ENCODE measurements at places on chromosomes 16 and 17. TPM values are rescaled to one million over a fixed set of nuclear protein-coding genes. Genes with fewer than 3 reads are reported as not detected.

GRCh38 chr16:81448154-81449131 lies 3.8 kb downstream of the CMIP start:
- H3K4me1 ChIP-seq: peaks cover 63% of the 10 kb centered on the region
- H3K4me3 ChIP-seq: no peak overlapping the region
- DNase-seq: peak; percentile 66
- no peaks in the 10 kb centered on the region for H3K27me3 ChIP-seq

GRCh38 chr17:42509841-42510240 lies 26.2 kb upstream of the NAGLU start:
- H3K36me3 ChIP-seq: no peaks in the 10 kb centered on the region
- no peak overlapping the region for H3K4me3 ChIP-seq
- H3K27me3 ChIP-seq: no peaks in the 10 kb centered on the region
- DNase-seq: no peak

GRCh38 chr16:81602792-81603191 lies 158.2 kb downstream of the CMIP start:
- peaks cover 1% of the 10 kb centered on the region for H3K36me3 ChIP-seq
- H3K4me3 ChIP-seq: no peak overlapping the region
- H3K27ac ChIP-seq: no peak overlapping the region
- H3K4me1 ChIP-seq: peaks cover 19% of the 10 kb centered on the region

DNA sequence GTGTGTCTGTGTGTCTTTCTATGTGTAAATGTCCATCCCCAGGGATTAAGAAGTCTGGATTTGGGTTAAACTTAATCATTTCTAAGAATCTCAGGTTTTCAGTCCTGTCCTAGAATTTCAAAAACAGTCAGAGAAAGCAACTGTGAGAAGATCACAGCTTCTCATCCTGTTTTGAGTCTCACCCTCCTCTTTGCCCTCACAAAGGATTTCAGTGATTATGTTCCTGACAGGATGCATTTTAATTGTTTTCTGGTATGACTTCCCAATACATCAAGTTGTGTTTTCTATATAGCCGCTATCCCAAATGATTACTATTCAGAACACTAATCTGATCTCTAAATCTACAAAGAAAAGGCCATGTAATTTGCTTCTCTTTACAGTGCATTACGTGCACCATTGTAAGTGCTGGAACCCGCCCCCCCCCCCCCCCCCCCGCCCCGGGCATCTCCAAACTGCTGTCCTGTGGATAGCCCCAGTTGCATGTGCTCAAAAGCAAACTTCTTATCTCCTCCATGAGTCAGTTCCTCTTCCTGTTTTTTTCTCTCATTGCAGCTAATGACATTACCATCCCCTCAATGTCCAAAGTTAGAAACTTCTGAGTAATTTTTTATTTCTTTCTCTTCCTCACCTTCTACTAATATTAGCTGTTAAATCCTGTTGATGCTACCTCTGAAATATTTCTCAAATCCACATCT lies 73.9 kb downstream of the CDH13 start:
- H3K27me3 ChIP-seq: no peaks in the 10 kb centered on the region
- DNase-seq: no peak
- no peaks in the 10 kb centered on the region for H3K36me3 ChIP-seq

- H3K36me3 ChIP-seq: no peaks in the 10 kb centered on the region
- no peak overlapping the region for H3K27ac ChIP-seq
- no peak overlapping the region for H3K4me3 ChIP-seq
- no peaks in the 10 kb centered on the region for H3K4me1 ChIP-seq
Observed at GRCh38 chr17:61221181-61221580, 178.5 kb upstream of the TBX2 start.

DNA sequence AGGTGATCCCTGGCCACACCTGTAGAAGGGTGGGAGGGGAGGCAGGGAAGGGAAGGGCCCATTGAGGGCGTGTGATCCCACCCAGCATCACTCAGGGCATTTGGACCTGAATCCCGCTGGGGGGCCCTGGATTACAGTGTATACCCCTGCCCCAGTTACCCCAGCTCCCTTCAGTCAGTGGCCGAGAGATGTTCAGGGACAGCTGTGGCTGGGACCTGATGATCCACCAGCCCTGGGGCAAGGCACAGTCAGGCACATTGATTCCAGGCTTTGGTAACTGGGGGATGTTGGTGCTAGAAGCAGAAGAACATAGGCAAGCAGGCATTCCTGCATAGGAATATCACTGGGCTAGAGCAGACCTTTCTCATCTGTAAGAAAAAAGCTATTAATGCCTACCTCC lies 170.3 kb downstream of the FOXL1 start:
- DNase-seq: no peak
- no peaks in the 10 kb centered on the region for H3K36me3 ChIP-seq
- no peak overlapping the region for H3K27ac ChIP-seq
- H3K4me3 ChIP-seq: no peak overlapping the region

GALR2 gene
- 0.52 TPM for total RNA-seq

Data from body of pancreas (tissue), 4 donors.